ENCODE measurements at places on chromosomes 7 and 10. TPM values are rescaled to one million over a fixed set of nuclear protein-coding genes. Genes with fewer than 3 reads are reported as not detected.

Gene NPC1L1
- total RNA-seq: 0.07 TPM

Gene CNTNAP2
- 14.0 TPM for total RNA-seq

Gene ODAD2
- 0.96 TPM for total RNA-seq

Gene FEZF1
- total RNA-seq: 0.61 TPM

- no peak for DNase-seq
Measured at GRCh38 chr10:34726862-34727261, 88.2 kb downstream of the PARD3 start.

- DNase-seq: no peak
Measured at GRCh38 chr7:121351682-121352081, 22.9 kb downstream of the WNT16 start.

- peak; percentile 78 for DNase-seq
Measured at GRCh38 chr7:101244375-101245146, at the start of gene FIS1. Gene FIS1, minus strand, starts transcription at chr7:101245081. Its CDS starts 77 bp downstream, at chr7:101245004.

DNA sequence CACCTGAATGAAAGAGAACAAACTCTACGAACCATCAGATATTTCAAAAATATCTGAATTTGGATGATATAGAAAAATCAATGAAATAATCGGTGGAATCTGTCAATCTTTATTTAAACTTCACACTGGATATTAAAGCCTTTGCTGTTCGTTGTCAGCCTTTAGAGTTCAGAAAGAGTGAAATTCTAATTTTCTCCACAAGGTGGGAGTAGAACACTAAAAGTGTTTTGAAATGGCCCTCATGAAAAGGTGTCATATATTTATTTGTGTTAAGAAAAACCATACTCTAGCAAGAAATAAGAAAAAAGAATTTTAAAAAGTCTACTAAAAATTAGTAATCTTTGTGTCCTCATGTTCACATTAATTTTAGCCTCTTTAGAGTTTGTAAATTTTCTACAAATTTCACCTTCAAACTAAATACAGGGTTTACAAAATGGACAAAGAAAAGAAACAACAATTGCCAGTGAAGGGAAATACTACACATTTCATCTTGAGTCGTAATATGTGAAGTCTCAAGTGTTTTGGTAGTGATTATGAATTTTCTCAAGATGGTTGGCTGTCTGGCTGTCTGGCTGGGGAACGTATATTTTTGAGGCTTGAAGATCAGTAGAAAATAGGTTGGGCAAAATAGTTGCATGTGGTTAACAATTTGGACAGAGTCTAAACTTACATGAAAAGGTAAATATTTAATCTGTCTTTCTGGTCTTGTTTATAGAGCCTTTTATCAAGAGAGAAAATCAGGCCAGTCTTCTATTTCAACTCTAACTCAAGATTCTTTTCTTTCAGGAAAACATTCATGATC lies 43.7 kb downstream of the DNAJB9 start:
- DNase-seq: peak; percentile 6

DNA sequence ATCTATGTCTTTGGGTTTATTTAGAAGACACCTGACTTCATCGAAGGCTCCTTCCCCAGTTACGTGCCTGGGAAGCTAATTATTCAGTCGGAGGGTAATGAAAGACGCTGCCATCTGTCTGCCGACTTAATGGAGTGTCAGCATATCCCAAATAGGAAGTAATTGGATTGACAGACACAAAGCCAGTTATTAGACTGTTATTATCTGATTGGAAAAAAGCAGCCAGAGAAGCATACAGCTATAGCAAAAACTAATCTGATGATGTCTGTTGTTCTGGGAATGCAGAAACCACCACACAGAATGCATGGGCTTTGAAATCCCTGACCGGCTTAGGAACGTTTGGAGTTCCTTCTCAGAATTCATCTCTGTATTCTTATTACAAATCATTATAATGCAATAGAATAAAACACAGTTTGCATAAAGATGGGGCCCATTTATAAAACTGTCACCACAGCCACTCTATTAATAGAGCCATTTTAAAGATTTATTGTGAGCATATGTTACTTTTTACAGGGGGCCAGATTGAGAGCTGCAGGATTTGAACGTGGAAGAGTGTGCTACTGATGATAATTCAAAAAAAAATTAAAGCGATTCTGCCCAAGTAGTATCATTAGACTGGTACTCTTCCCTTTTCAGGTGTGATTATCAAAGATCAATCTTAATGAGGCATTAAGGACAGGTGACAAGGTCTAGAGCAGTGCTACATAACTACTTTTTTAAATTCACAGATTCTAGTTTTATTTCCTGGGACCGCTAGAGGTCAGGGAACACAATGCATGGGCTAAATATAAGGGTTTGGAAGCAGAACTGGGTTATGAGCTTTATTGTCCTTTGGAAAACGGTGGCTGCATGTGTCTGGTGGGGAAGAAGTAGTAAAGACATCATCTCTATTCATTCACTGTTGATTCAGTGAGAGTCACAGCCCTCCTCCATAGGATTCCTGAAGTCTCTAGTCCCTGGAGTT lies 330.1 kb upstream of the LRGUK start:
- DNase-seq: no peak

- DNase-seq: peak; percentile 93
Measured at GRCh38 chr10:61992671-61993668, 91.5 kb downstream of the ARID5B start.

DNA sequence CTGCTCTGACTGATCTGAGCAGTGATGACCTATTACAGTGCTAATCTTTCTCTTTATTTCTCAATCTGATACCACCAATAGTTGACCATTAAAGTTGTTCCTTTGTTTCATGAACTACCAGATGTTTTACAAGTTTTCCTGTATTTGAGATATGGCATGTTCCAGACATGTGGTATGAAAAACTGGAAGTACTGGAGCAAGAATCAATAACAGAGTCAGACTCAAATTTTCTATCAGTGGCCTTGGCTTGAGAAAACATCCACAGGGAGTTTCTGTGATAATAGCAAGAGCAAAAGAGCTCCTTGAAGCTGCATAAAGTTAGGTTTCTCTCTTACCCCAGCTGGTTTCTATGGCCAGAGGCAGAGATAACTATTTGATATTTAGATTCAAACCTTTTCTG lies 469.0 kb upstream of the STEAP1 start:
- no peak for DNase-seq
